Epithelial cell of prostate (primary cell): ENCODE measurements at places on chromosomes 11 and 22.

- DNase-seq, result no peak
Observed at GRCh38 chr22:39117585-39118191, 20.6 kb downstream of the APOBEC3H start.

GRCh38 chr22:46572911-46573780, 35.7 kb upstream of the CELSR1 start:
- no peak for DNase-seq

- no peak for DNase-seq
Observed at GRCh38 chr11:886568-886967, 24.0 kb downstream of the CHID1 start.

- no peak for DNase-seq
Observed at GRCh38 chr22:42630901-42631602, 9.3 kb downstream of the ATP5MGL start.

DNA sequence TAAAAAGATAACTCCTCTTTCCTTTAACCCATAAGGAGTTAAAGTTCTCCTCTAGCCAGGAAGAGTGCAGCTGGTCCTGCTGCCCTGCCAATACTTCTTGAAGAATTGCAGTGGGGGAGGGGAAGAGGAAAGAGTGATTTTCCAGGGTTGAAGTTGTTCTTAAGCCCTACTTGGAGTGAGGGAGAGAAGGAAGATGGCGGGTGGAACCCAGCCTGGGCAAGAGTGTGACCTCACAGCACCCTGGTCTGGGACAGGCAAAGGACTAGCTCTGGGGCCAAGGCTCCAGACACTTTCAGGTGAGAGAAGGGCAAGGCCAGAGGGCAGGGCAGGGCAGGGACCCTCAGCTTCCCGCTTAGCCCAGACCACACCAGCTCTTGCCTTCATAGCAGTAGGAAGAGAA, 6.6 kb downstream of the TNKS1BP1 start:
- DNase-seq, result no peak

DNA sequence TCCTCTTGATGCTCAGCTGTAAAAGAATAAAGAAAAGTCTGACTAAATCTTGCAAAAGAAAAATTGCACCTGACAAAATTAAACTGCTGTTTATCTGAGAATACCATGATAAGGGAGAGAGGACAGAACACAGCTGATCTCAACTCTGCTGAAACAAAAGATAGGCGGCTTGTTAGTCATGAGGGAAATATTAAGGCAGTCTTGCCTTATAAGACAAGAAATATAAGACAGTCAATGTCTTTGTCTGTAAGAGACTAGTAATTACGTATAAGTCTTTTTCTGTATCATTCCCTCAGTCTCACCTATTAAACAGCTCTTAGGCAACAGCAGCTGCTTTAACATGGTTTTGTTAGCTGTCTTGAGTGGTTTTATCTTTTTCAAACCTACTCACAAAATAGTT, 296.6 kb downstream of the LUZP2 start:
- DNase-seq, result no peak

DNA sequence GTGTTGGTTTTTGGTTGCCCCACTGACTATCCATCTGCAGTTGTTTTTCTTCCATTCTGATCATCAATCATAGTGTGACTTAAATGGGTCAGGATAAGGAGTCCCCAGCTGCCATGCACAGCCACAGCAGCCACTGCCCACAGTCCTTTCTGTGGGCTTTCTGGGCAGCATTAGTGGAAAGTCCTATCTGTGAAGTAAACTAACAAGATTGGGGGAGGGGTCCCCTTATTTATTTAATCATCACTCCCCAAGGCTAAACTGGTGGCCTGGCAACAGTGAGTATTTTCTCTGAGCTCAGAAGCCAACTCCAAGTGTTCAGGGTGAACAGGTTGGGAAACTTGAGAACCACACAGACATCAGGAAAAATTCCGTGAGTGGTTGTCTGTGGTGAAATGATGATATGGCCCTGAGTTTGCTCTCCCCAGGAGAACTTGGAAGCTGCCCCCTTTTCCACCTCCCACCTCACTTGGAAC, 145.0 kb downstream of the CCDC34 start:
- DNase-seq, result no peak

DNA sequence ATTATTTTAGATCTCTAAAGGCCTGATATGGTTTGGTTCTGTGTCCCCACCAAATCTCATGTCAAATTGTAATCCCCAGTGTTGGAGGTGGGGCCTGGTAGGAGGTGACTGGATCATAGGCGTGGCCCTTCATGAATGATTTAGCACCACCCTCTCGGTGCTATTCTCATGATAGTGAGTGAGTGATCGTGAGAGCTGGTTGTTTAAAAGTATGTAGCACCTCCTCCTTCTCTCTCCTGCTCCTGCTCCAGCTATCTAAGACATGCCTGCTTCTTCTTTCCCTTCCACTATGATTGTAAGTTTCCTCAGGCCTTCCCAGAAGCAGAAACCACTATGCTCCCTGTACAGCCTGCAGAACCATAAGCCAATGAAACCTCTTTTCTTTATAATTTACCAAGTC, 114.1 kb downstream of the SERGEF start:
- DNase-seq, result no peak

DNA sequence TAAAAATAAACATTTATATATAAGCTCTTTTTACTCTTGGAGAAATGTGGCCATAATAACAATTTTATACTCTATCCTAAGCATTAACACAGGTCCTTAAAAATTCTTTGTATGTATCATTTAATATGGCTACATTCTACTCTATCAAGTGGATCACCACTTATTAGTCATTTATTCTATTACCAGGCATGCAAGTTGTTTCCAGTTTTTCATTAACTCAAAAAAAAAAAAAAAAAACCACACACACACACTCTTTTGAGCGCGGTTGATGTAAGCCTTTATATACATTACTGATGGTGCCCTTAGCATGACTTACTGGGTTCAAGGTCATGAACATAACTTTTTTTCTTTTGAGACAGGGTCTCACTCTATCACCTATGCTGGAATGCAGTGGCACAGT, 47.1 kb upstream of the MICAL2 start:
- DNase-seq, result no peak

- no peak for DNase-seq
Observed at GRCh38 chr11:102546427-102546826, 15.9 kb upstream of the MMP7 start.

DNA sequence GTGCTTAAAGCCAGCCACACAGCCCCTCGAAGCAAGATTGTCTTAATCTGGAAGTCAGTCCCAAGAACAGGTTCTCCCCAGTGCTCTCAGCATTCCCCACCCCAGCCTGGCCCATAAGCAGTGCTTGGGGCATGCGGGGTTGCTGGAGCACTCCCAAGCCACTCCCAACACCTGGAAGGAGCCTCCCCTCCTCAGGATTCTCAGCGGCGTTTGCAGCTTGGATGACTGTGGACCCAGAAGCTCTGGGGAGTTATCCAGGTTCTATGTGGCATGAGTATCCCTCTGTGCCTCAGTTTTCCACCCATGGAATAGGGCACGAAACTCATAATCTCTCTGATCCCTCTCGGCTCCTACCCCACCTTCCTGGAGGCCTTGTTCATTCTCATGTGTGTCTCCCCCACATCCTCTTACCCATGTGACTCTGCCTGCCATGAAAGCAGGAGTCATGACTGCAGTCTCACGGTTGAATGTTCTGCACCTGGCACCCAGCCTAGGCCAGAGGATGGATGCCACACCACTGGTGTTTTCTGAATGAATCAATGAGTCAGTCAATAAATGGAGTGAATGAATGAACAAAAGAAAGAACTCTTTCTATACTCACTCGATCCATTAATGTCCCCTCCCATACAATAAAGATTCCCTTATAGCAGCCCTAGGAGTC, 33.4 kb upstream of the WNT7B start:
- DNase-seq, result peak; percentile 46

DNA sequence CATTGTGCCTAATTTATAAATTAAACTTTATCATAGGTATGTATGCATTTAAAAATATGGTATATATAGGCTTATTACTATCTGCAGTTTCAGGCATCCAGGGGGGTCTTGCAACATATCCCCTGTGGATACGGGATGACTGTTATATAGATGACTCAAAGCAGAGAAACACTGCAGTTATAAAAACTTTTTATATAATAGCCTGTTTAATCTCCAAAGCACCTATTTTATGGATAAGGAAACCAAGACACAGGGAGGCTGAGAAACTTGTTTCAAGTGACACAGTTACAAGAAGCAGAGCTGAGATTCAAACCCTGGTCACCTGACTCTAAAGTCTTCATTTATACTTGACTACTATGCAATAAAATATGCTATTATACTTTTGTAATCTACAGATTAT, 897.7 kb downstream of the KCNA4 start:
- no peak for DNase-seq

DNA sequence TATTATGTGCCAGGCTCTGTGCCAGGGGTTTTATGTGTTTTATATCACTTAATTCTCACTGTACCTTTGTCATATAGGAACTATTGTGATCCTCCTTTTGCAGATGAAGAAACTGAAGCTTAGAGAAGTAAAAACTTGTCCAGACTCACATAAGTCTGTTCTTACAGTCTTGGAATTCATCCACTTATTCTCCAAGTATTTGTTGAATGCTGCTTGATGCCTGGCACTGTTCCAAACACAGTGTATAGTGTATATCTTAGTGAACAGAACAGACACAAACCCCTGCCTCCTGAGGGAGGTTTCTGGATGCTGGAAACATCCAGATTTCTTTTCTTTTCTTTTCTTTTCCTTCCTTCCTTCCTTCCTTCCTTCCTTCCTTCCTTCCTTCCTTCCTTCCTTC, 29.0 kb upstream of the FGF3 start:
- no peak for DNase-seq

DNA sequence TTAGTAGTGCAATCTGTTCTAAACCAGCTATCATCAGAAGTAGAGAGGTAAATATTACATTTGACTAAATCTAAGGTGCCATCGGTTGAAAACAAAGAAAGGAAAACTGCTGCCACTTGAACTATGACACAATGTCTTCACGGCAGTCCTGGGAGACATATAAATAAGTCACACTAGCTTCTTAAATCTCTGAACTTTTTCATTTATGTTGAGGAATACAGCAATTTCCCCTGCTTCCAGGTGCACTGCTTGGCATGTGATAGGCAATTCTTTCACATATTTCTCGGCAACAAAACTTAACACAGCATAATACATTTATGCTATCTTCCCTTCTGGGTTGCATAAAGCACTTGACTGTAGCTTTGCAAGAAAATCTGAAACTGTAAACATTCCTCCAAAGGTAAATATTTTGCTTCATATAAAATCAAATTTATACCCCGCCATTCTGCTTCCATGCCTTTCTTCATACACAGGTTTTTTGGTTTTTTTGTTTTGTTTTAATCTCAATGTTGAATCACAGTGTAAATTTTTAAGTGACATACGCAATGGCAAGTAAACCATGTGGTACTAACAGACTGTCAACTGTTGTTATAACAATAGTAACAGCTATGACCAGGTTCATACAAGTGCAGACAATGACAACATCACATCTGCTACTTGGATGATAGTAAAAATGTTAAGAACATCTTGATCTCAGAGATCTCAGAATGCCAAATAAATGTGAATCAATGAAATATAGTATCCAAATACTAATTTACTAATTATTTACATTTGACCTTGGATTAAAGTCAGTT, 18.2 kb downstream of the USP28 start:
- DNase-seq, result no peak

DNA sequence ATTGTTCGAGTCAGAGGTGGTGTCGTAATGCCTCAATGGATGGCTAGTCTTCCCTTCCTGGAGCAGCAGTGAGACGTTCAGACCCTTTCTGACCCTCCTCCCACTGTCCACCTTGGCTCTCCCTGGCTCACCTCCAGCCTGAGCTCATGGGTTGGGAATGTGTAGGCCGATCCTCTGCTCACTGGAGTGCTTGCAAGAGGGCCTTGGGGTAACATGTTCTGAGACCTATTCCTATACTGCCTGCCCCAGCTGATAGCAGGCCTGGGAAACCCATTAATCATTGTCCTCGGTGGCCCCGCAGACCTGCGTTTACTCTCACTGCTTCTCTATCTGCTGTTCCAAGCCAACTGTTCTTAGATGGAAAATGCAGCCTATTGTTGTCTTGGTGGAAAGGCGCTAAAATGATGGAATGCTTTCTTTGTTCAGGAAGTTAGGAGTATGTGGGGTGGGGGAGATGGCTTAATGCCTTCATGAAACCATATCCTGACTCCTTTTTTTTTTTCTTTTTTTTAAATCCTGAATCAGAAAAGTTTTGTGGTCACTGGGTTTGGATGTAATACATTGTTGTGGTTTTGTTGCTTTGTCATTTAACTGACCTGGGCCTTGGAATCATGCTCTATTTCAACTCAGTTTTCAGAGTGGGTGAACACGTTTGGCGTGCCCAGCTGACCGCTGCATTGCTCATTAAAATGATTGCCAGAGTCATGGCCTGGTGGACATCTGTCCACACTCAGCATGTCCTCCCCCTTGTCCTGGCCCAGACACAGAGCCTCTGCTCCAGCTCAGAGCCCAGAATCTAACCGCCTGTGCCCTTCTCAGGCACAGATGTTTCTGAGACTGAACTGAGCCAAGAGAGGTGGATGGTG, 72.5 kb downstream of the MICAL2 start:
- no peak for DNase-seq

DNA sequence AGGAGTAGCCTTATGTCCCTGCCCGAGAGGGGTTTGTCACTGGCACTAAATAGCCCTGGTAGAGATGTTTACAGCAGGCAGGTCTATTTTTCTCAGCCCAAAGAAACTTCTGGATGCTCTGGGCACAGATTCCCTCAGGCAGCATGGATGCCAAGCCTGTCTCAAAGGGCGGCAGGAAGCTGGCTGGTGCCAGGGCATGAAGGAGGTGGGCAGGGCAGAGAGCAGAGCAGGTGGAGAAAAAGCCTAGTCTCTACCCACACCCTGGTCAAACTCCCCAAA, 4.1 kb upstream of the GAS2L1 start:
- DNase-seq, result no peak

DNA sequence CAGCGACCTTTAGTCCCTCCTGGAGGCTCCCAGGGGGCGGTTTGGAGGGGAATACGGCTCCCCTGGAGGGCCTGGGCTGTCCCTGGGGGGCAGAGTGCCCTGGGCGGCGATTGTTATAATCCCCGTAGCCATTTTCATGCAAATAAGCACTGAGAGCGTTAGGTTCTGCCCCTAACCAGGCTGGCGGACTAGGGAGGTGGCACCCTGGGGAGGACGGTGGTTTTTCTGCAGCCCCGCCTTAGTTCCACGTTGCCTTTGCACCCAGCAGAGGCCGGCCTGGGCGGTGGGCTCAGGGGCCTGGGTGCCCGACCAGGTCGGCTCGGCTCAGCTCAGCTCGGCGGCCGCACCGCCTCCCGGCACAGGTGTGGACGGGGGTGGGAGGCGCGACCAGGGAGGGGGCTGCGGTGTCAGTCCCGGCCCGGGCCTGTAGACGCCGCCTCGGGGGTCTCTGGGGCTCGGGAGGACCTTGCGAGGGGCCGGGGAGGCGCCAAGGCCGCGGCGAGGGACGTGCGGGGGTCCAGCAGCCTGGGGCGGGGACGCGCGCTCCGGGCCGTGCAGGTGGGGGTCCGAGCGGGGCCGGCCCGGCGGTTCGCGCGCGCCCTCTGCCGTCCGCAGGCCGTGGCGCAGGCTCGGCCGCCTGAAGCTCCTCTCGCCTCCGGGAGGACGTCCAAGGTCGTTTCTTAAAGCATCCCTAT, 2.3 kb upstream of the DUSP8 start:
- no peak for DNase-seq

GRCh38 chr11:7484131-7484530, 1.2 kb upstream of the OLFML1 start:
- DNase-seq, result no peak

- no peak for DNase-seq
Observed at GRCh38 chr11:68127714-68128681, 6.8 kb upstream of the CHKA start.
